Adrenal gland (tissue), 19 donors: ENCODE measurements at places on chromosomes 1 and 21. TPM values are rescaled to one million over a fixed set of nuclear protein-coding genes. Genes with fewer than 3 reads are reported as not detected.
A peak's percentile ranks its signal among the peaks of the same experiment; 100 is the strongest.

- no peak for DNase-seq
Measured at GRCh38 chr1:24516506-24516905, 13.9 kb downstream of the RCAN3 start.

DNA sequence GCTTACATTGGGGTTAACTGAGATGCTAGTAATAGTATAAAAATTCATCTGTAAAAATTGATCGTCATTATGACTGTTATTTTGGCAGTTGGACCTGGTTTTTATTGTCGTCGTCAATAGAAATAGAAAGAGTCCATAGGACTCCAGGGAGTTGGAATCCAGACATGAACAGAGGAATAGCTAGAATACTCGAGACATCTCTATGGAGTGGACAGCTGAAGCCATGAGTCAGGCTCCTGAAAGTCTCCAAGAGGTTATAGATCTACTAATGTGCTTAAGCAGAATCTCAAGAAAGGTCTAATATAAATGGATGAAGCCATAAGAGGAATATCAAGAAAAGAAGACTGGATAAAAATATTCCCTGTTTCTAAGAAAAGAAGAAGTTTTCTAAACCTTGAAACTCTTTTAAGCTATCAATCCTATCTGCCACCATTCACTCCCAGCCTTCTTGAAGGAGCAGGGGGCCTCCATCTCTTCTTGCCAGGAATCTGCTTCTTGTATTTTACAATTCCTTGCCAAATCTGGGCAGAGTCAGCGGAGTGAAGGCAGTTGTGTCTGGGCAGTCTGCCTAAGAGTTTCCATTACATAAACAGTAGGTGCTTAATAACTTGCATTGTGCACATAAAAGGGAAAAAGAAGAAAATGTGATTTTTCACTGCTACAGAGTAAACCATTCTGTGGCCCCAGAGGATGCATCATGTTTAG is 163.3 kb downstream of the ST6GALNAC5 start:
- no peak for DNase-seq

The THEM5 gene
- polyA plus RNA-seq: not detected

The KCNJ9 gene
- 0.24 TPM for polyA plus RNA-seq

DNA sequence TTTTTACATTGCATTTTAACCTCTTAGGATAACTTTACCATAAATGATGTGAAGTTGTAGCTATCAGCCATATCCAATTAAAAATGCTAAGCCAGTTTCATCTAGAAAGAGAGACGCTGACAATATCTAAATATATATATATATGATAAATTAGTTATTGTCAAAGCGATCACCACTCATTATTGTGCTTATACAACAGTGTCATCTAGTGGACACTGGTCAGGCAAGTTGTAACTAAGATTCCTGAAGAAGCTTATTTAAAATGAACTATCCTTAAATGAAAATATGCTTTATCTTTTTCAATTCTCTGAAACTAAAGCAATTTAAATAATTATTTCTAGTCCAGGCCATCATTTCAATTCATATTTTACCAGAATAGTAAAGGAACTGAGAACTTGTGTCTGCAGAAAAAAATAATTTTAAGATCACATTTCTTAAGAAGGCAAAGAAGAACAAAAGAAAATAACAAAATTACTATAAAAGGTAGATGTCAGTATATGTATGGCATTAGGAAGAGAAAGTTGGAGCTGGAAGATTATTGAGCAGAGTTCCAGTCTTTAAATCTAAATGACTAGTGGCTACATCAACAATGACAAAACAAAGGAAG is 193.3 kb upstream of the SNX7 start:
- DNase-seq: no peak

The GPATCH4 gene
- polyA plus RNA-seq: 13.9 TPM

DNA sequence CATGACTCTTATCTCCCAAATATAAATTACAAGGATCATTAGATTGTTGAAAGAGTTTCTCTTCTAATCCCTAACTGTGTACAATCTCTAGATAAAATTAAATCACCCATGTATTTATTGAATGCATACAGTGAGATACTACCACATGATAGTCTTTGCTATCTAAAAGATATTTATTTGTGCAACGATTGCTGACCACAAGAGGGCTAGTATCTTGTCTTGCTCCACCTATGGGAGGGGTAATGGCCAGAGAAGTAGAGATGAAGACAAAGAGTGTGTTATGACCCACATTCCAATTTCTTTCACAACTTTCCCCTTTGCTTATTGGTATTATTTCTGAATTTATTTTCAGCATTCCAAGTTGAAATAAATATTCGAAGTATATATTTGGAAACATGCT is 13.7 kb downstream of the PYHIN1 start:
- DNase-seq: no peak

The ATAD3A gene
- polyA plus RNA-seq: 25.1 TPM

DNA sequence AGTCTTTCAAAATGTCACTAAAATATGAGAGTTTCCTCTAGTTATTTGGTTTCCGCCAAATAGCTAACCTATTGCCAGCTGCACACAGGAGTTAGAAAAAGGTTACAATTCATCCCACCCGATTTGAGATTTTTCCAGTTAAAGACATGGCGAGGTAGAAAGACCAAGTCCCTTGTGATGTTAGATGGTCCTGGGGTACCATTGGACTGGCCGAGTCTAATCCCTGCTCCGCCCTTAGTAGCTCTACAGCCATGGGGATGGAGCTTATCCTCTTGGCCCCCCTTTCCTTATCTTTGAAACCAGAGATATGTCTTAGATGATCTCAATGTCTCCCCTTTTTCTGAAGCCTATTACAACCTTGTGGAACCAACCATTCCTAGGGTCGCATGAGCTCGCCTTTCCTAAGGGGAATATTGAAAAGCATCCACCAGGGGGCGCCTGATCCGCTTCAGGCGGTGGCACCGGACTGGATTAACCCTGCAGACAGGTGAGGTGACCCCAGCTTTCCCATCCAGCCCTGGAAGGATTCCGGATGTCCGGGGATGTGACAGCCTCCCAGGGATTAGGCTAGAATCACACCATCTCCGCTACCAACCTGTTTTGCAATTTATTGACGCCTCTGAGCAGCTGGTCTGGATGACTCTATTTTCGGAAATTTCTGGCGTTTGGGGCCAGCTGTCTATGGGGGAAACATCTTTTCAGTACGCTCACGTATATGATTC is 68.3 kb upstream of the SIM2 start:
- peak; percentile 61 for DNase-seq

- no peak for DNase-seq
Measured at GRCh38 chr1:176199707-176200106, 7.4 kb downstream of the COP1 start.

DNA sequence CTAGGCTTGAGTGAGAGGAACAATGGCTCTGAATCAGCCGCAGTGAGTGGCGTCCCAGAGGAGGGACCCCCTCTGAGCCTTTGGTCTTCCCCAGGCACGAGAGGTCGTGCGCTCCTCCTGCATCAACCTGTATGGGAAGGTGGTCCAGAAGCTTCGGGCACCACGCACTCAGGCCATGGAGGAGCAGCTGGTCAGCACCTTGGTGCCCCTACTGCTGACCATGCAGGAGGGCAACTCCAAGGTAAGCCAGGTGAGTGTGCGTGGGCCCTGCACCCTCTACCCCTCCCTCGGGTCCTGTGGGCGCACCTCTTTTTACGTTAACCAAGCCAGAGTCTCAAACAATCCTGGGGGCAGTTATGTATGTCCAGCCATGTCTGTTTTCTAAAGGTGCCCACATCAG is 13.7 kb upstream of the TTC4 start:
- DNase-seq: no peak

- DNase-seq: no peak
Measured at GRCh38 chr1:160158031-160158430, 6.6 kb downstream of the ATP1A4 start.

The IL10 gene
- 1.5 TPM for polyA plus RNA-seq

- DNase-seq: no peak
Measured at GRCh38 chr1:183240526-183240825, 54.4 kb downstream of the LAMC2 start.

DNA sequence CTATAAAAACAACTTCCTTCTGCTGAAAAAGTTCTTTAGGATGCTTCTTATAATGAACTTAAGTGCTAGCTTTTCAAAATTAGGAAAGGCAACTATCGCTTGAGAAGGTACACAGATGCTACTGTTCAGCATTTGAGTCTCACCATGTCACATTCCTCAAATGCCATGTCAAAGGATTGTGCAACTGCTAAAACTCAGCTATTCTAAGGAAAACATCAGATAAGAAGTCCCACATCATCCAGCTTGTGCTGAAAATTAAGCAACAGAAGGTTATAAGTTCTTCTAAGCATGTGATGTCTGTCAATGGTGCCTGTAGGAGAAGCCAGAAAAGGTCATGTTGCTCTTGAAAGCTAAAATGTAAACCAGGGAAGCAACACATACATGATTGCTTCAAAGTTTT is 36.5 kb downstream of the MCOLN2 start:
- DNase-seq: no peak

- no peak for DNase-seq
Measured at GRCh38 chr21:45943630-45944540, 37.7 kb upstream of the COL6A1 start.

The TRIM67 gene
- polyA plus RNA-seq: 0.62 TPM

The NVL gene
- 44.8 TPM for polyA plus RNA-seq

- no peak for DNase-seq
Measured at GRCh38 chr1:72178266-72178665, 104.1 kb downstream of the NEGR1 start.

The KIAA1614 gene
- polyA plus RNA-seq: 1.4 TPM

GRCh38 chr1:214570442-214570841 is 19.0 kb upstream of the PTPN14 start:
- no peak for DNase-seq

The SPRR2A gene
- polyA plus RNA-seq: 0.97 TPM

DNA sequence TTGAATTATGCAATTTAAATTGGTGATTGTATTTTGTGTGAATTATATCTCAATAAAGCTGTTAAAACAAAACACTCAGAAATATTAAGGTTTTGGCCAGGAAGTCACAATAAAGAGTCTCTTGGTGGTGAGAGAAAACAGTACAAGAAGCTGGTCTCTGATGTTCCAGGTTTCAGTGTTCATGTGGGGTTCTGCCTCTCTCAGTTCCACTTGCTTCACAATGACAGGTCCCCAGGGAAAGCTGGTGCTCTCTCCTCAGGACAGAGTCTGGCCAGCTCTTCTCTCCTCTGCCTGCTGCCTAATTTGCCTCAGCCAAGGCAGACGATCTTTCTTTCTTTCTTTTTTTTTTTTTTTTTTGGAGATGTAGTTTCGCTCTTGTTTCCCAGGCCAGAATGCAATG is 342.9 kb upstream of the PLXNA2 start:
- DNase-seq: no peak

GRCh38 chr1:2628191-2628932 is 4.5 kb downstream of the MMEL1 start:
- DNase-seq: no peak

The CFHR1 gene
- 1.0 TPM for polyA plus RNA-seq

The ERICH3 gene
- 9.6 TPM for polyA plus RNA-seq
